NCI-H524 (cell line): ENCODE measurements at places on chromosomes 1 and 21.
A peak's percentile ranks its signal among the peaks of the same experiment; 100 is the strongest.

DNA sequence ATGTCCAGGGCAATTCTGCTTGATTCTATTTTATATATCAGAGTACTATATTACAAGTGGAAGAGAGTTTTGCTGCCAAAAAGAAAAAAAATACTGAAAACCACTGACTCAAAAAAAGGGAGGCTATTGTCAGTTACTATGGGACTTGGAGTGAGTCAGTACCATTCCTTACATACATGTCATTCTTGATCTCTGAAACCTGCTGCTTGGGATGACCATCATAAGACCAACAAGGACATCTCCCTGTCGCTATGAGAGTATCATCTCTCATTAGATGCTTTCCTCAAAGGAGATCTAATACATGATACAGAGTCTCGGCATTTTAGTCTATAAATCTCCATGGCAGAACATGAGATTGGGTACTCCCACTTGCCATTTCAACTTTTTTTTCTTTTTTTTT is 11.8 kb upstream of the INPP5B start:
- DNase-seq, result no peak

GRCh38 chr1:4586611-4587160 is 67.7 kb upstream of the AJAP1 start:
- no peak for DNase-seq

- no peak for DNase-seq
These were observed 44.1 kb downstream of the GPR3 start for GRCh38 chr1:27436204-27437159.

DNA sequence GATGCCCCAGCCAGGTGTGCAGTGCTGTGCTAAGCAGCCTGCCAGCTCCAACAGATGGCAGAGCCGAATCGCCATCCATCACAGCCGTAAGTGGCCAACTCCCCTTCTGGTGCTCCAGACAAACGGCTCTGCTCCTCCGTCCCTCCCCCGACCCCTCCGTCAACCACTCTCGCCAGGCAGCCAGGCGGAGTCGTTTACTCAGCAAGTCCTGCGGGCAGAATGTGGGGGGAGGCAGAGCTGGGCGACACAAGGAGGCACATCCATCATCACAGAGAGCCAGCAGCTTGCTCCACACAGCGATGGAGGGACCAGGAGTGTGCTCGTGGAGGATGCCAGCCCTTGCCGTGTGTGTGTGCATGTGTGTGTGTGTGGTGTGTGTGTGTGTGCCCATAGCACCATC is 206.6 kb upstream of the GRIK3 start:
- DNase-seq, result peak; percentile 94

DNA sequence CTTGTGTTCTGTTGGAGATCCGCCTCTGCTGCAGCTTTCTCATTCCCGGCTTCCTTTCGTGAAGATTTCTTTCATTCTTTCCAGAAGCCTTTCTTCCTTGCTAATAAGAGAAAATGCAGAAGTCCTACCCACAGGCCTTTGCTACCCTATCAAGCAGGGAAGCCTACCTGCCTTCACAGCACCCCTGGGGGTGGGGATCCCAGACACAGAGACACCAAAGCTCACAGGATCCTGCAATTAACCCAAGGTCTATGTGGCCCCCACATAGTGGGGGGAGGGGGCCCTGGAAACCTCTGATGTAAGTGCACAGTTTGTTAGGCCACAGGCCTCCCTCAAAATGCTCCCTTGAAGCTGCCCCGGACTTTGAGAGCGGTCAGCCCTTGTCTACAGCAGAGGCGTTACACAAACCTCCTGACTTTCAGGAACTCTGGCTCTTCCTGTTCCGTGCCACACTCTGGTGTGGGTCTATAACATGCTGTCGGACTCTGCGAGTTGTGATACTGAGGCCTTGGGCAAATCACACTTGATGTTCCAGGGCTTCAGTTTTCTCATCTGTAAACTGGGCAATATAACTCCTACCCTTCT is 31.2 kb downstream of the NKAIN1 start:
- DNase-seq, result no peak

DNA sequence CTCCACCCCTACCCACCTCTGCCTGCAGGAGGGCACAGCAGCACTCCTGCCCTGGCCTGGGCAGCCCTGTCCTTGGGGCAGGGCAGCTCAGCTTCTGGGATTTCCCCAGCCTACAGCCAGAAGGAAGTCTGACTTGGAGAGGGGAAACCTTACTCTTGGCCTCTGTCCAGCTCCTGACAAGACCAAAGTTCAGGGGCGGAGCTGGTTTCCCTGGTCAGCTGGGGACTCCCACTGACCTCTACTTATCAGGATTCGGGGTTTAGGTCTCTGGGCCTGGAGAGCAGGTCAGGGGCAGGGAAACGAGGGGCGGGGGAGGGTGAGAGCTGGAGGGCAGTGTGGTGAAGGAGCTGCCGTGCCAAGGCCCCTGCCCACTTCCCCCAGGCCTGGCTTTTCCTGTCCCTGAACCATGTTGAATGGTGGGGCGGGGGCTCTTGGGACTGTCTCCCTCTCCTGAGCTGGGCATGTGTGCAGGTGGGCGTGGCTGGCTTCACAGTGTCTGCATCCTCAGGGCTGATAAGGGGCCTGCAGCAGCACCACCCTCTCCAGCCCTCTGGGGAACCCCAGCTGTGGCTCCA is 16.8 kb upstream of the ETV3 start:
- no peak for DNase-seq

GRCh38 chr1:18934205-18935000 is 22.1 kb downstream of the IFFO2 start:
- no peak for DNase-seq

GRCh38 chr1:18597160-18598042 is 33.2 kb upstream of the PAX7 start:
- peak; percentile 45 for DNase-seq

GRCh38 chr1:200099040-200099439 is 71.5 kb downstream of the NR5A2 start:
- no peak for DNase-seq

DNA sequence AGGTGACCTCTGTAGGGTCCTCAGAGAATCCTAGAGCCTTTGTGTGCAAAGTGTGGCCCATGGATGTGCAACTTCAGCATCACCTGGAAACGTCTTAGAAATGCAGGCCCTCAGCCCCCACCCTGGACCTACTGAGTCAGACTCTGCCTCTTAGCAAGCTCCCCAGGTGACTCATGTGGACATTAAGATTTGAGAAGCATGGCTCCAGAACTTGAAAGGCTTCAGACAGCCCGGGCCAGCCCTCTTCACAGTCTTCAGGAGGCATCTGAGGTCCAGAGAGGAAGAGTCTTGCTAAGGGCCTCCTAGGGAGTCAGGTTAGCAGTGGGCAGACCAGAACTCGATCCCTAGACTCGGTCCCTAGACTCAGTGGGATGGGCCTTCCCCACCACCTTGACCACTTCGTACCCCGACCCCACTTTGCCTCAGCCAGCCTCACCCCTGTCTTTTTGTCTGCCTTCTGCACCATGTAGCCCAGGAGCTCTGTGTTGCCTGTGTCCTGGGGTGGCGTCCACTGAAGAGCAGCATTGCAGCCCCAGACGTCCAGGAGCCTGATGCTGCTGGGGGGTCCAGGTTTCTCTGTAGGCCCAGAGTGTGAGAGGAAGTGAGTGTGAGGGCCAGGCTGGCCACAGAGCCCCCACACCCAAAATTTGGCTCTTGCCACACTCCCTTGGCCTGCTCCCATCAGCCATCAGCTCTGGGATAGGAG is 4.8 kb downstream of the MYBPH start:
- DNase-seq, result no peak

GRCh38 chr1:246597340-246597739 is 31.1 kb downstream of the CNST start:
- DNase-seq, result no peak

- DNase-seq, result no peak
These were observed 177.7 kb upstream of the RAB4A start for GRCh38 chr1:229093238-229093540.

DNA sequence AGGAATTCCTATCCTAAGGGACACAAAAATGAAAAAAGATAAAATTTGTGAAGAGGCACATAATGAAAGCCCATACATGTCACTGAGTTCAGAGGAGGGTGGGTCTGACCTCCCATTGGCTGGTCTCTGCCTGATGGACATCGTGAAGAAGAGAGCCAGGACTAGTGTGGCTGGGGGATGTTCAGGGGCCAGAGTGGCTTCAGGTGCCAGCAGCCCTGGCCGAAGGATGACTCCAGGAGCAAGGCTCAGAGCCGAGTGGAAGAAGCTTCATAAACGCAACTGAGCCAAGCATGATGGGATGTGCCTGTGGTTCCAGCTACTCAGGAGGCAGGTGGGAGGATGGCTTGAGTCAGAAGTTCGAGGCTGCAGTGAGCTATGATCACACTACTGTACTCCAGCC is 56.9 kb upstream of the ATP5PO start:
- DNase-seq, result no peak

GRCh38 chr1:230496451-230496850 is 70.3 kb upstream of the PGBD5 start:
- DNase-seq, result no peak

- no peak for DNase-seq
These were observed 7.4 kb upstream of the PIGR start for GRCh38 chr1:206953626-206954025.

DNA sequence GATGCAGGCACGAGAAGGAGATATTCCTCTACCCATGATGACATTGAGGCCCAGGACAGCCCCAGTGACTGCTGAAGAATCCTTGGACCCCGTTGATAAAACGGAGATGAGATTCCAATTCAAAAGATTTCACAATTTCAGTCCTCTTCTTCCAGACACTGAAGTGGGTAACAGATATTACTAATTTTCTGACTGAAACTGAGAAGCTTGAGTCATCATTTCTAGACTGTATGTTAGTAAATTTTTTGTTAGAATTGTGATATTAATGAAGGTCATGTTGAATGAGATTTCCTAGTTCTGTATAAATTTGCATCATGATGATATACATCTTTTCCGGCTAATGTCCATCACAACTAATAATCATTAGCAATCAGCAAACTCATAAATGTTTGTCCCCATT is 185.8 kb downstream of the CHRM3 start:
- no peak for DNase-seq

GRCh38 chr1:3761296-3762010 is 9.2 kb downstream of the CCDC27 start:
- no peak for DNase-seq

DNA sequence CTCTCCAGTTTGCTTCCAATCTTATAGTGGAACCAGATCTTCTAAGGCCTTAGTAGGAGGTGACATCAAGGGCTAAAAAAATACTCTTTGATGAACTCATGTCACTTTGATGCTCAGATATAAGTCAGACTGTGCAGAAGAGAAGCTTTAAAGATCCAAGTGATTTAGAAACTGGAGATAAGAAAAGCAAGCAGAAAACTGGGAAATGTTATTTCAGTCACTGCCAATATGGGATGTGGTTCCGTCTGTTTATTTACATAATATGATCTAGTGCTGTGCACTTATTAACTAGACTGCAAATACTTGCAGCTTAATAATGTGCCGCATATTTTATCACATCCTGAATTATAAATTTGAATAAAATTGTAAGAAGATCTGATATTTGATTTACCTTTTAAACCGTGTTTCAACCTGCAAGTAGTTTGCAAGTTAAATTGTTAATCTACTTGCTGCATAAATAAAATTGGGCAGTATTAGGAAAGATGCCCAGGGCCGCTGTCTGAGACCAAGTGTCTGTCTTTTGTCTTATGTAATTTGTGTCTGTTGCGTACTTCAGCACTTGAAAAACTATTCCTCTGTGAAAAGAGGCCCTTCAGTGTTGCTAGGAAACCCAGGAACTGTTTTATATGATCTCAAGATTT is 29.6 kb downstream of the CXADR start:
- DNase-seq, result peak; percentile 38

GRCh38 chr1:156601892-156602291 is 613 bp upstream of the GPATCH4 start:
- DNase-seq, result no peak

GRCh38 chr21:14673649-14674048 is 127.5 kb upstream of the SAMSN1 start:
- DNase-seq, result no peak

DNA sequence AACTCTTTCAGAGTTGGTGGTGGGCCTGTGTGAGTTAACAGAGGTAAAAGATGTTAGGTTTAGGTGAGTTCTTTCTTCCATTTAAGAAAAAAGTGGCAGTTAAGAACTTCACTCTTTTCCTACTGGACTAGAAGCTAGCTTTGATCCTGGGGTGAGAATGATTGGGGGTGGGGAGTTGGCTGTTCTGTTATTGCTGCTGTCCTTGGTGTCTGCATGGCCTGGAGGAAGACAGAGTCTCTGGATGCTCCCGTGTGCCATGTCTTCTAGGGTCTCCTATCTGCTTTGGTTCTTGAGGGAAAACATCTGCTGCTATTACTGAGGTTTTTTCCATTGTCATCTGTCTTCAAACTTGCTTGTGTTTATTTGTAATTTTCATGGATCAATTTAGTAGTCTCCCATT is 275.7 kb downstream of the HLX start:
- no peak for DNase-seq

DNA sequence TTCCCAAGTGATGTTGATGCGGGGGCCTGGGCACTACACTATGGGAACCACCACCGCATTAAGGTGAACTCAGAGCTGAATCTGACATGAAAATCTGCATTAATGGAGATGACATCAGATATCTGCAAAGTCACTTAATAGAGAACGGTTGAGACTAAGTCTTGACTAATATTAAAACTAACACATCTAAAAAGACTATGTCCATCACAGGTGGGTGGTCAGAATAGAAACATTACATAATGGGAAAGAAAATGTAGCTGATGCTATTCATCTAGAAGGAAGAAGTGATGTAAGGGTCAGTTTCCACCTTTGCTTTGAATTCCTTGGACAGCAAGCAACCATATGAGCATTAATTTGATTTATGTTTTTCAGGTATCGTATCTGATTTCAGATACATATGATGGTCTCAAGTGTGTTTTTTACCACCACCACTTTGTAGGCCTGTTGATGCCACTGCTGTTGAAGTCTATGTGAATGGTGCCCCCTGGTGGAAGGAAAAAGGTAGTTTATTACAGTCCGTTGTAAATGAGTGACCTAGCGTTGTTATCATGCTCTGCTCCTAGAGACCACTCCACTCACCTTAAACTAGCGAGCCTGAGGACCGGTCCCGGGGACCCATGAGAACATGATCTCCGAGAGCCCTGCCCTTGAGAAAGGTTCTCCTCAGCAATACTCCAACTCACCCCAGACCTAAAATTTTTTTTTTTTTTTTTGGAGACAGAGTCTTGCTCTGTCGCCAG is 73.5 kb downstream of the BACH1 start:
- DNase-seq, result peak; percentile 88

GRCh38 chr1:196678510-196678884 is 26.7 kb downstream of the CFH start:
- no peak for DNase-seq
